ENCODE measurements at places on chromosomes 1 and 21.

DNA sequence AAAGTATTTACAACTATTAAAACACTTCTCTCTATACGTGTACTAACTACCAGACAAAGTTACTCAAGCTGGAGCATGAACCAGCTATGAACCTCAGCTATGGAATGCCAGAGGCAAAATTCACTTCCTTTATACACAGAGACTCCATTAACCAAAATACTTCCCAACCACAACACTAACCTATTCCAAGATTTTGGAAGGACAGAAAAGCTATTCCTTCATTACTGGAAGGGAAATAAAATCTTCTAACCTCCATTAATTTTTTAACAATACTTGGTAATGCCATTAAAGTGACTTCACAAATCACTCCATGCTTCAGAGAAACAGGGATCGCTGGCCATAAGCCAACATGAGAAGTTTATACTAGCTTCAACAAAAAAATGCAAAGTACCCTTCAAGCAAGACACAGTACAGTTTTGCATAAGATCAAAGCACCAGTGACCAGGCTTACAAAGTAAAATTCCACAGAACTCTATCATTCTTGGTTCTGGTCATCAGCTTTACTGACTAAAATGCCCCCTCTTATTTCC is 58.0 kb downstream of the PUM1 start:
- DNase-seq: no peak

- no peak for DNase-seq
These were observed 67.8 kb upstream of the KLHDC7A start for GRCh38 chr1:18412882-18413353.

DNA sequence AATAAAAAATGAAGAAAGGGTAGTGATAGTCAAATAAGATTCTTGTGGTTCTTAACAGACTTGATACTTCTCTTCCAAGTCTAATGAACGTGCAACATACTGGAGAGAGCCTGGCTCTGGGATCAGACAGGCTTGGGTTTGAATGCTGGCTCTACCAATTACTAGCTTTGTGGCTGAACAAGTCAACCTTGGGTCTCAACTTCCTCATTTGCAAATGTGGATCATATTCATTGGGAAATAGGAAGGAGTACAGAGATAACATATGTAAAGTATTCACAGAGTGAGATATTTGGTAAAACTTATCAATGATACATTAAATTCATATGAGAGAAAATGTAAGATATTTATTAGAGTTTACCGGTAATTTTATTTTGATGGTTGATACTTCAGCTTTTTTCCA is 2.0 kb downstream of the EDEM3 start:
- DNase-seq: no peak

DNA sequence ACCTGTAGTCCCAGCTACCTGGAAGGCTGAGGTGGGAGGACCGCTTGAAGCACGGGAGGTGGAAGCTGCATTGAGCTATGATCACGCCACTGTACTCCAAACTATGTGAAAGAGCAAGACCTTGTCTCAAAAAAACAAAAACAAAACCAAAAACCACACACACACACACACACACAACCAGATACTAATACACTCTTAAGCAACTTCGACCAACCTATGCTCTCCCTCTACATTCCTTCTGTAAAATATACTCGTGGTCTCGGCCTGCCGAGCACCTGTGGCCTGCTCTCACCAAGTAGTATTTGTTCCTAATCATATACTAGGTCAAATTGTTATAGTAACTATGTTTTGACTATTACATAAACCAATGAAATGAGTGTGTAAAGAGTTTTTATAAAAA is 13.5 kb upstream of the SYT2 start:
- DNase-seq: no peak

DNA sequence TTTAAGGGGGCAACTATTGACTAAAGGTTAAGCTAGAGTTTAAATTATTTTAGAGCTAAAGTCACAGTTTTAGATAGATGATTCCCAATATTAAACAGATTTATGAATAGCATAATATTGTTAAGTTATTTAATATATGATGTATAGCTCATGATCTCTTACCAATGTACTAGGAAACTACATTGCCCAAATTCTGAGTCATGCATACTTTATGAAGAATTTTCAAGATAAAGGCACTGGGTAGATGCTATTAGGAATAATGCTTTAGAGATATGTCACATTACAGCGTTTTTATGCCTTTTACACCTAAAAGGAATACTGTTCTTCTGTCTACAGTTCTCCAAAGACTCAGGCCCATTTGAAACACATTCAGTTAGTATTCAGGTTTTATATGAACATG is 215.1 kb downstream of the NCAM2 start:
- DNase-seq: no peak

DNA sequence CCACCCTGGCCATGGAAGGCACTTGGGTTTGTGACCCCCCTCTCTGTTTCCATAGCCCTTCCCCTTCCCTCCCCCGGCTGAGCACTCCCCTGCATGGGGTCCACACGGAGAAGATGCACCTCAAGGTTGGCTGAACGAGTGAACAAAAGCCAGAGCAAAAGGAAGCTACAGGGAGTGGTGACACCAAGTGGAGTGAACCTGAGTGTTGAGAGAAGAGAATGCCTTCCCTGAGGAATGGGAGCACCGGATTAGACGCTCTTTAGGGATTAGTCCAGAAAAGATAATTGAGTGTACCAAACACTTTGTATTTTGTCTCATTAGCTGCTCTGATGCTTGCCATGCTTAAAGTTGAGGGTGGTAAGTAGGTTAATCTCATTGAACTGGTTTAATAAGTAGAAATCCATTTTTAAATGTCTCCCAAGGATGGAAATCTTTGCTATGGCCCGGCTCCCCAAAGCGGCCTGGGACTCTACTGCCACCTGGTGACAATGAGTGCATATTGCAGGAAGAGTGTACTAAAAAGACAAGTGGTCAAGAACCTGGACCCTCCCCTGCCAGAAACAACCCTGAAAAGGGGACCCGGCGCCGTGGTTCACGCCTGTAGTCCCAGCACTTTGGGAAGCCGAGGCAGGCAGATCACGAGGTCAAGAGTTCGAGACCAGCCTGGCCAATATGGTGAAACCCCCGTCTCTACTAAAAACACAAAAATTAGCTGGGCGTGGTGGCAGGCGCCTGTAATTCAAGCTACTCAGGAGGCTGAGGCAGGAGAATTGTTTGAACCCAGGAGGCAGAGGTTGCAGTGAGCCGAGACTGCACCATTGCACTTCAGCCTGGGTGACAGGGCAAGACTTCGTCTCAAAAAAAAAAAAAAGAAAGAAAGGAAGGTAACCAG is 150.6 kb upstream of the ZC3H12A start:
- peak; percentile 1 for DNase-seq

DNA sequence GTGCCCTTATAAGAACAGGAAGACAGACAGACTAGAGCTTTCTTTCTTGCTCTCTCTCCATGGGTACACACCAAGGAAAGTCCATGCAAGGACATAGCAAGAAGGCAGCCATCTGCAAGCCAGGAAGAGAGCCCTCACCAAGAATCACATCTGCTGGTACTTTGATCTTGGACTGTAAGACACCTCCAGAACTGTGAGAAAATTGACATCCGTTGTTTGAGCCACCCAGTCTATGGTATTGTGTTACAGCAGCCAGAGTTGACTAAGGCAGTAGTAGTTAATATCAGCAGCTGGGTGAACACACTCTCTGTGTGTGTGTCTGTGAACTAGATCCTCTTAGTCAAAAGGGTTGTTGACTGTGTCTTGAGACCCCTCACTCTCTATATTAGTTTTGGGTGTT is 53.8 kb upstream of the PPP2R5A start:
- no peak for DNase-seq

DNA sequence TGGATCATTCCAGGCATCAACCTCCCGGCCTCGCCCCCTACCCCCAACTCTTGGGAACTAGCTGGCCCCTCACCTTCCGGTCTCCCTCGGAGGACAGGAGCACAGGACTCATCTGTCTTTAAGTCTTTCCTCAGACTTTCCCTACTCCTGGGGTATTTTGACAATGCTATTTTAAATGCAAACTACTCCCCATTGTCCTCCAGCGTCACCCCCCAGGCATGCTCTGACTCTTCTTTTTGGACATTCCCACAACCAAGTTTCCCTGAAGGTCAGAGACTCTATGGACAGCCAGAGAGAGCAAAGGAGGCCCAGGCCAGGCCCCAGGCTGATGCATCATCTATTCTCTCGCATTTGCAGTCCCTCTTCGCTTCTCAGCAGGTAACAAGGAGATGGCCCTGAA is 424.3 kb downstream of the PCP4 start:
- DNase-seq: no peak

- no peak for DNase-seq
These were observed 18.5 kb downstream of the WLS start for GRCh38 chr1:68213843-68214242.

DNA sequence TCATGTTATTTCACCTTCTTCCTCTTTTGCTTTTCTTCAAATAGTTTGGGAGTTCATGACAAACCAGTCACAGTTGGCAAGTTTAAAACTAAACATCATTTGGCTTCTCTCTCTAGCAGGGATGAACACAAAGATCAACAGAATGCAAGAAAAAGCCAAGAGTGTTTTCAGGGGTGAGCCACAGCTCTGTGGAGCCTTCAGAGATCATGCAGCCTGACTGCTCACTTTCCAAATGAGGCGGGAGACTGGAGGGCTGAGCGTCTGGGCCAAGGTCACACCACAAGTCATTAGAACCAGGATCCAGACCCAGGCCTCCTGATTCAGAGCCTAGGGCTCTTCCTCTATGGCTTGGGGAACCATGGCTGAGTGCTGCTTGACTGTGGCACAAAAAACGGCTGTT is 2.7 kb downstream of the DPT start:
- no peak for DNase-seq

- DNase-seq: no peak
These were observed 11.6 kb downstream of the GNAI3 start for GRCh38 chr1:109559995-109560394.

DNA sequence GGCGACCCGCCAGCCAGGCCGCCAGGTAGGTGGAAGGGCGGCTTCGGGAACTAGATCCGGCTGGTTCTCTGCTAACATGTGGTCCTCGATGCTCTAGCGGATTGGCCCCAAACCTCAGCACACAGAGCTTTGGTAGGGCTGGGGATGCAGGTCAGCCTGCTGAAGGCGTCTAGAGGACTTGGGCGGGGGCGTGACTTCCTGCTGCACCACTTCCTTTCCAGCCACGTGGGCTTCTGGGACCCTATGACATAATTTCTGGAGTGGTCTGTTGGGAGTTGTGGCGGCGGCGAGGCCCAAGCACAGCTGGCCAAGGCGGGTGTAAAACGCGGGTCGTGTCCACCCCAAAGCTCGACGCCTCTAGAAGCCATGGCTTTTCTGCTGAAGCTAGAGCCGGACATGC is 124.5 kb downstream of the ATF6 start:
- no peak for DNase-seq

- DNase-seq: no peak
These were observed 35.1 kb upstream of the IFFO2 start for GRCh38 chr1:18991585-18991984.

Measured in stimulated activated CD8-positive, alpha-beta memory T cell treated with anti-CD3 and anti-CD28 coated beads, Interleukin-15, amount 100 ng/mL, for 48 hours (primary cell).